ENCODE measurements at places on chromosomes 16 and 17. TPM values are rescaled to one million over a fixed set of nuclear protein-coding genes. Genes with fewer than 3 reads are reported as not detected.

Gene ABCA8
- total RNA-seq, result 91.0 TPM

Gene NUPR1
- 4.2 TPM for total RNA-seq

Gene ABCC12
- not detected for total RNA-seq

Gene CLEC3A
- total RNA-seq, result 0.87 TPM

DNA sequence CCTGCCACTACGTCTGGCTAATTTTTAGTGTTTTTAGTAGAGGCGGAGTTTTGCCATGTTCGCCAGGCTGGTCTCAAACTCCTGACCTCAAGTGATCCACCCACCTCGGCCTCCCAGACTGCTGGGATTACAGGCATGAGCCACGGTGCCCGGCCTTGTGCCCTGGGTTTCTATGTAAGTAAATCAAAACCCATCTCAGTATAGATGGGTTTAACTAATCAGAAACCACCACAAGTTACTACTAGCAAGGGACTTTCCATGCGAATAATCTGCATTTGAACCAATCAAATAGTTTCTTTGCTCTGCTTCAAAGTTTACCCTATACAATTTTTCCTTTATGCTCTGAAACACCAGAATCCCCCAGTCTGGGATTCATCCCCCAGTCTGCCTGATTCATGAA is 16.5 kb upstream of the EIF1 start:
- DNase-seq, result no peak

- DNase-seq, result no peak
Observed at GRCh38 chr17:63492940-63493339, 16.1 kb downstream of the ACE start.

DNA sequence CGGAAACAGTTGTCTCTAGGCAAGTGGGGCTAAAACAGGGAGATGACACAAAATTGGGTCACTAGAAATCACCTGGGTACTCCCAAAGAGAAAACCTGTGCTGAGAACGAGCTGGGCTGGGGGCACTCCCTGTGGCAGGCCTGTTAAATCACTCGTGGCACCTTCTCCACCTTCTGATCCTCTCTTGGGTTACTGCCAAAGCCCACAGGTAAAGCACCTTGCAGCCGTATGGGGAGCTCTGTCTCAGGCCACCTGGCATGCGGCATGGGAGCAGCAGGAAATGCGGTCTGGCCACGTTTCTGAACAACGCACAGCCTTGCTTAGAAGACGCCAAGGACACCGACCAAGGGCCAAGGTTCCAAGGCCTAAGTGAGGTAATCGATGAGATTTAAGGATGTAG is 21.5 kb upstream of the ICAM2 start:
- DNase-seq, result no peak

Gene CDC6
- total RNA-seq, result 9.8 TPM

DNA sequence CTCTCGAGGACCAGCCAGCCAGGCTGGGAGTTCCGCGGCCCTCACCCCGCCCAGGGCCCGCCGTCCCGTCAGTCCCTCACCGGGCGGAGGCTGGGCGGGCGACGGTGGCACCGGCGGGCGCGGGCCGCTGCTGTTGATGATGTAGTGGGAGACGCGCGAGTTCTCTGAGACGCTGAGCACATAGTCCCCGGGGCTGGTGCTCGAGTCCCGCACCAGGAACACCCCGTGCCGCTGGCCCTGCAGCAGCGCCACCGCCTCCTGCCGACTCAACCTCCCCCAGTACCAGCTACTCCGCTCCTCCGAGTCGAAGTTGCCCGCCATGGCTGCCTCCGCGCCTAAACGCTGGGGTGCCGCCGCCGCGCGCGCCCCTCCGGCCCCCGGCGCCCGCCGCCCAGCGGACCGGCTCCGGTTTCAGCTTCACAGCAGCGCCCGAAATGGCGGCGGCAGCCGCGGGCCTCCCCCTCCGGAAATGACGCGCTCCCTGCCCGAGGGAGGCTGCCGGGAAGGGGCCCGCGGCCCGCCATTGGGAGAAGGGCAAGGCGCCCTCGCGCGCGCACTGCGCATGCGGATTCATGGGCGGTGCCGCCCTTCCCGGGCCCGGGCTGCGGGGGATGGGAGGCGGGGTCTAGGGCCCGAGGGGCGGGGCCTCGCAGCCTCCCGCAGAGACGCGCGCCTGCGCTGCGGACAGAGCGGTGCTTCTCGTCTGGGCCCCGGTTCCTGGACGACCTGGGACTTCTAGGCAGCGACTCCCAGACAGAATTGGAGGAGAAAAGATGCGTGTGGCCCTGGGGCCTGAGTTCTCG is at the start of gene CRK:
Gene CRK (minus strand): TSS at position 436 of the 803 bp plus-strand sequence. CDS start 115 bp downstream, at position 321.
- DNase-seq, result peak; percentile 99

DNA sequence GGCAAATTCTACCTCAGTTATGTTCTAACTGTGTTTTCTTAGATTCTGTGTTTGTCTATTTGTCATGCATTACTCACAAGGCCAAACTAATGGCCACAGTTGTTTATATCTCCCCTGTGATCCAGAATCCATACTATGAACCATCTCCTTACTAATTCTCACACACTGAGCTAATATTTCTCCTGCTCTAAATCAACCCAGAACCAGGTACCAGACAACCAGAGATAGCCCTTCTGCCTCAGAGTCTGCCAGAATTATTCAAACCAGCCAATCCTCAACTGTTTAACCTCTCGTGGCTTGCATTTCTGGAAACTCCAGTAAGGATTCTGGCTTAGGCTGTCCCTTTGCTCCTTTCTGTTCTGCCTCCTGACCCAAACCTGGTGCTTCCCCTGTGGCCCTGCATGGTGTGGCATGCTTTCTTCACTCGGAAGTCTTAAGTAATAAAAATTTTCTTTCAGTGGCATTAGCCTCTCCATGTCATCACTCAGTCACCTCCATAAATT is 59.4 kb downstream of the EFCAB5 start:
- DNase-seq, result no peak

Gene KCTD19
- 2.2 TPM for total RNA-seq

Gene KIF2B
- total RNA-seq, result not detected
